Stimulated activated CD8-positive, alpha-beta memory T cell treated with anti-CD3 and anti-CD28 coated beads, Interleukin-4, amount 100 ng/mL, for 4 hours (primary cell): ENCODE measurements at places on chromosomes 1 and 21.

- no peak for DNase-seq
Measured at GRCh38 chr1:18293291-18293690, 185.7 kb downstream of the IGSF21 start.

DNA sequence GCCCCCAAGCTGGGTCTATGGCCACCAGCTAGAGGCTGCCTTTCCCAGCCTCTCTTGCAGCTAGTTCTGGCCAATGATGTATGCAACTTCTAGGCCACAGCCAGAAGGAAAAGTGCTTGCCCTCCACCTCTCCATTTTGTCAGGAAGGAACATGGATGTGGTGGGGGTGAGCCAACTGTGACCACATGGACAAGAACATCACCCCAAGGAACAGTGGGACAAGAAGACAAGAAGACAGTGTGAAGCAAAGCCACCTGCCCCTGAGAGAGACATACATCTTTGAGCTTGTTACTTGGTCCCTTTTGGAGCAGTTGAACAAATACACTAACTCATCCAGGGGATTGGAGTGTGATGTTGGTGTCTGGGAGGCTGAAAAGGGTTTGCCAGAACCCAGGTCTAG, 105.8 kb upstream of the EDN2 start:
- DNase-seq = no peak

- DNase-seq = no peak
Measured at GRCh38 chr1:19852036-19852435, 30.2 kb upstream of the OTUD3 start.

DNA sequence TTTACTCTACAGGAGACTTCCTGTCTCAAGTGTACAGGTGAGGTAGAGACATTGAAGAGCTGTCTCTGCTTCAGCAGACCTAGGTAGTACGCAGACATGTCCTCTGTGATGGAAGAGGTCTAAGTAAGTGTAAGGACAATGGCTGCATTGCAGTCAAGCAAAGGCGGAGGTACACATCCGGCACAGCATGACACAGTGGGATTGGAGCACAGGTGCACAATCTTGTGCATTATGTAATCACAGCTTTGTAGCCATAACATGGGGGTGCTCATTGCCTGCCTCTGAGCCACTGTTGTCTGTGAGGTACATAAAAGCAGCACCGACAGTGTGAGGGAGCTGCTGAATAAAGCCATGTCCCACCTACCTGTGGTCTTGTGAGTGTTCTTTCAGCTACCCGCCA, 66.4 kb upstream of the CCDC190 start:
- DNase-seq = no peak

DNA sequence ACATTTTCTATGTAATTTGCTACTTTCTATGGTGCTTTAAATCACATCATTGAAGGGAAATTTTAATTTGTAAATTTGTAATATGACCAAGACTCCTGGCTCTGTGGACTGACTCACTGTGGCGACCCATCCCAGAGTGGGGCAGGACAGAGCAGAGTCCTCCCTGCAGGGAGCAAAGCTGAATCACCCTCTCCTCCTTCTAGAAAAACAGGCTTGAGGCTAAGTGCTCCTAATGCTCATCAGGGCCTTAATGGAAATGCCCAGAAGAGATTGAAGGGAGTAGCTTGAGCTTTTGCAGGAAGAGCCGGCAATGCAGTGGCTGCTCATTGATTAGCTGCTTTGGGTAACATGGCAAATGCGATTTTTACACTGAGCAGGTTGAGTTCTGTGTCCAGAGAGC, 16.8 kb downstream of the S100A10 start:
- DNase-seq = no peak

GRCh38 chr1:118300808-118301207, 115.8 kb upstream of the SPAG17 start:
- no peak for DNase-seq

DNA sequence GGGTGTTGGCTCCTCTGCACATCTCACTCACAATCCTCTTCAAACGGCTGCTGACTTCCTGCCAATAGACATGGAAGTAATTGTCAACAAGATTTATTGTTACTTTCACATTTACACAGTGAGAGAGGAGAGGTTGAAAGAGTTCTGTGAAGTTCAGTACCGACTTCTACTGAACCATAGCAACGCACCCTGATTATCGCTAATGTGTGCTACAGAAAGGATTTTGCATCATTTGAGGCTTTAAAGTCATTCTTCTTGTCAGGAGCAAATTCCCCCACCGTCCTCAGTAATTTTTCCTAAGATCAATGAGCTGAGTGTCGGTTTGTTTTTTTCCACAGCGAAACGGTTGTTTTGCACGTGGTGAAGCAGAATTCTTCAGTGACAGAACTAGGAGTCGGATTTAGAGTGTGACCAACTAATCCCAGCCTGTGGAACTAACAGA, 361.0 kb downstream of the ADGRL2 start:
- DNase-seq = no peak

DNA sequence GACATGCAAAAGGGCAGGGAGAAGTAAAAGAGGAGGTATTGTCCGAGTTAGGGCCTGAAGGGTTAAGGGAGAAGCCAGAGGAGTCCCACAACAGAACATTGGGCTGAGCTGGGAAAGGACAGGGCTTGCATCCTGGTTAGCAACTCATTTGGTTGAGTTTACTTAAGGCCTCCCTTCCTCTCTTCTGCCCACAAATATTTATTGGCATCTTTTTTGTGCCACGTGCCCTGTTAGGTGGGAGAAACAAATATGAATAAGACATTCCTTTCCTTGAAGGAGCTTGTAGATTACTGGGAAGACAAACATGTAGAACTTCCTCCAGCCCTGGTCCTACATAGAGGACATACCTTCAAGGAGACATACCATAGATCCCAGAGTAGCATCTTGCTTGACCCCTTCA, 53.0 kb upstream of the PRELP start:
- no peak for DNase-seq
